Glutamatergic neuron (in vitro differentiated cells): ENCODE measurements at places on chromosomes 2 and 18. TPM values are rescaled to one million over a fixed set of nuclear protein-coding genes. Genes with fewer than 3 reads are reported as not detected.

- peaks cover 1% of the 10 kb centered on the region for H3K27me3 ChIP-seq
- no peak for DNase-seq
- no peak overlapping the region for H3K27ac ChIP-seq
- no peaks in the 10 kb centered on the region for H3K4me1 ChIP-seq
Measured at GRCh38 chr2:214730800-214731407, 78.6 kb downstream of the BARD1 start.

DNA sequence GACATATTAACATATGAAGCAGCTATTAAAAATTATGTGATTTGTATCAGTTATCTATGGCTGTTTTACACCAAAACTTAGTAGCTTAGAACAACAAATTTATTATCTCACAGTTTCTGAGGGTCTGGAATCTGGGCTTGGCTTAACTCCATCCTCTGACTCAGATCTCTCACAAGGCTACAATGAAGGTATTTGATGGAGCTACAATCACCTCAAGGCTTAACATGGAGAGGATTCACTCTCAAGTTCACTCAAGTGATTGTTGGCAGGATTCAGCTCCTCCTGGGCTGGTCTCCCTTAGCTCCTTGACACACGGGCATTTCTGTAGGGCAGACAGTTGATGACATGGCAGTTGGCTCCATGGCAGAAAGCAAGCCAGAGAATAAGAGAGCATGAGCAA, 133.0 kb upstream of the SLC14A2 start:
- no peak overlapping the region for H3K27ac ChIP-seq
- H3K4me1 ChIP-seq = no peaks in the 10 kb centered on the region
- no peaks in the 10 kb centered on the region for H3K27me3 ChIP-seq

- no peaks in the 10 kb centered on the region for H3K36me3 ChIP-seq
- H3K27me3 ChIP-seq = peaks cover 8% of the 10 kb centered on the region
- DNase-seq = no peak
- peaks cover 6% of the 10 kb centered on the region for H3K4me1 ChIP-seq
- no peak overlapping the region for H3K4me3 ChIP-seq
- H3K27ac ChIP-seq = no peak overlapping the region
Measured at GRCh38 chr18:37282386-37283037, 283.1 kb downstream of the CELF4 start.

DNA sequence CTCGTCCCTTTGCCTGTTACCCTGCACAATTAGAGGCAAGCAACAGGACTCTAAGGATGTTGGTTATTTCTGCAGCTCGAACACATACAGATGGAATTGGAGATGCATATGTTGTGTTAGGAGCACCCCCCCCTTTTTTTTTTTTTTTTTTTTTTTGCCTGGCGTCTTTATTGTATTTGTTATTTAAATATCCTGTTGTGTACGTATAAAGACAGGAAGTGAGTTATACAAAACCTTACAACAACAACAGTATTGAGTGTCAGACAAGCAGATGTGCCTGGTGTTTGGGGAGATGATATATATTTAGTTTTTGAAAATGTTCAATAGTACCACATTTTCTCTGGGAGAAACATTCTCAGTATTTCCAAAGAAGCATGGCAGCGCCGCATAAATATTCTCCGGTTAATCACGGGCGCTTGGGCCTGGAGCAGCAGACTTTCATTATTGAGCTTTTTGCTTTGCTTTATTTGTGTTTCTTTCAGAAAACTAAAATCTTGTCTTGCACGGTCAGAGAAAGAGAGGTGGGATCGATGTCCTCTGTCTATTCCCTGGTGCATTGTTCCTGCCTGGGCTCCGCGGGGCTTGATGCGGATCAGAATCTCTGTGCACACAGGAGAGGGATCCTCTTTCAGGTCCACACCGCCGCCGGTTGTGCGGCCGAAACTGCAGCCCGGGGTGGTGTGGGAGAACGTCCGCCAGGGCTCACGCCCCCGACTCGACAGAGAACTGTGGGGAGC, 23.2 kb upstream of the ZNF516 start:
- H3K4me3 ChIP-seq = peak overlapping the region; percentile 92
- H3K4me1 ChIP-seq = peaks cover 28% of the 10 kb centered on the region
- H3K27me3 ChIP-seq = peaks cover 5% of the 10 kb centered on the region
- H3K27ac ChIP-seq = peak overlapping the region; percentile 98

GRCh38 chr2:101873543-101873942, 118.2 kb upstream of the IL1R2 start:
- peaks cover 11% of the 10 kb centered on the region for H3K27me3 ChIP-seq
- no peak overlapping the region for H3K4me3 ChIP-seq
- no peak for DNase-seq
- no peak overlapping the region for H3K27ac ChIP-seq
- peaks cover 5% of the 10 kb centered on the region for H3K36me3 ChIP-seq

DNA sequence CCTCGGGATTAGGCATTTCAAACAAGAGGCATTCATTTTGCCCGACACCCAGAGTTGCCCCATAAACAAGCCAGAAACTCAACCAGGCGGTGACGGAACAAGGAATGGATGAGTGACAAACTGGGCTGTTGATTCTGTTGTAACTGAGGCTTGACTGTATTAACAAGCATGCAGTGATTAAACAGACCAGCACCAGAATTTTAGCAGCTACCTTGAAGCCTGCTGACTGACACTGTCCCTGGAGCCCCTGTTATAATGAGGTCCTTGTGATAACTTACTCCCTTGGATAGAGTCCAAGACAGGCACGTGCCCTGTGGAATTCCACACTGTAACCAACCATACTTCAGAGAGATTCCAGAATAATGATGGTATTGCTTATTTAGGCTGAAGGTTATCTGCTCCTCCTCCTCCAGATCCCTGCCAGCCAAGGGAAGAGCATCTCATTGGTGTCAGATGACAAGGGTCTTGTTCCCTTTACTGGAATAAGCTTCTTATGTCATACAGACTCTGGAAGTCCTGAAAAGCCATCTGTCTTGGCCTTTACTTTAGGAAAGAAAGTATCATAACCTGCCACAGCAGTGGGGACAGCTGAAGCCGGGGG, 97.1 kb upstream of the RMDN2 start:
- no peak overlapping the region for H3K4me3 ChIP-seq
- H3K36me3 ChIP-seq = no peaks in the 10 kb centered on the region
- H3K27ac ChIP-seq = no peak overlapping the region
- no peak for DNase-seq

DNA sequence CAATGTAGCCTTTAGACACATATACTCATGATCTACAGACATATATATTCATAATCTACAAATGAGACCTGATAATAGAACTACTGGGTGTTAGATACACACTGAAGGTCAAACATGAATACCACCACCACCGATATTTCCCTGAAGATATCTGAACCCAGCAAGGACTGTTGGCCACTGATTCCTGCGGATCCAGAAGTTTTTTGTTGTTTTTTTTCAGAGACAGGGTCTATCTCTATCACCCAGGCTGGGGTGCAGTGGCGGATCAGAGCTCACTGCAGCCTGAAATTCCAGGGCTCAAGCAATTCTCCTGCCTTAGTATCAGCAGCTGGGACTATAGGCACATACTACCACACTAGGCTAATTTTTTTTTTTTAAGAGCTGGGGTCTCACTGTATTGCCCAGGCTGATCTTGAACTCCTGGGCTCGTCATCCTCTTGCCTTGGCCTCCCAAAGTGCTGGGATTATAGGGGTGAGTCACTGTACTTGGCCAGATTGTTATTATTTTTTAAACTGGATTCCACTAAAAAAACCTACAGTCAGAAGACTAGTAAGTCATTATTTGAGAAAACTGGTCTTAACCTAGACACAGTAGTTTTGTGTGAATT, 1.8 kb downstream of the METTL5 start:
- H3K27ac ChIP-seq = no peak overlapping the region
- no peaks in the 10 kb centered on the region for H3K36me3 ChIP-seq
- H3K4me1 ChIP-seq = peaks cover 9% of the 10 kb centered on the region
- peak overlapping the region; percentile 76 for H3K4me3 ChIP-seq
- no peak for DNase-seq

GRCh38 chr2:3114406-3115185, 263.0 kb downstream of the EIPR1 start:
- no peak for DNase-seq
- peaks cover 21% of the 10 kb centered on the region for H3K4me1 ChIP-seq
- no peak overlapping the region for H3K27ac ChIP-seq

DNA sequence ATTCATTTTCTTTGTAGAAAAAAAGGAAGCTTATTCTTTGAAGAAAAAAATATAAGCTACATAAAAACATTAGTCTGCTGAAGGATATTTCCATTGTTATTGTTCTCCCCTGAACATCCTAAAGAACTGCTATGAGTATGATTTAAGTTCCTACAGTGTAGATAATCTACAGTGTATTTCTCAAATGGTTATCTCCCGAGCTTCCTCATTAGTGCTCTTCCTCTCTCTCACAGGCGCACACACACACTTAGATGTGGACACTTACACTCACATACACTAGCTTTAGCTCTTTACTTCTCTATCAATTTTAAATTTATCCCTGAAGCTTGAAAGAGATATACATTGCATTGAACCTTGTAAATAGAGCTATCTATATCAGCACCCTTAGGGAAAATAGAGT, 681.0 kb downstream of the KCNJ3 start:
- no peaks in the 10 kb centered on the region for H3K27me3 ChIP-seq
- H3K36me3 ChIP-seq = no peaks in the 10 kb centered on the region
- H3K27ac ChIP-seq = no peak overlapping the region
- H3K4me3 ChIP-seq = no peak overlapping the region
- DNase-seq = no peak
- H3K4me1 ChIP-seq = peaks cover 13% of the 10 kb centered on the region

- no peak for DNase-seq
- peaks cover 5% of the 10 kb centered on the region for H3K4me1 ChIP-seq
- peaks cover under 1% of the 10 kb centered on the region for H3K36me3 ChIP-seq
- H3K4me3 ChIP-seq = no peak overlapping the region
Measured at GRCh38 chr2:56613254-56613653, 429.5 kb downstream of the CCDC85A start.

GRCh38 chr2:128591022-128591860, 272.6 kb upstream of the HS6ST1 start:
- no peaks in the 10 kb centered on the region for H3K36me3 ChIP-seq
- peaks cover 7% of the 10 kb centered on the region for H3K27me3 ChIP-seq
- H3K27ac ChIP-seq = no peak overlapping the region

DNA sequence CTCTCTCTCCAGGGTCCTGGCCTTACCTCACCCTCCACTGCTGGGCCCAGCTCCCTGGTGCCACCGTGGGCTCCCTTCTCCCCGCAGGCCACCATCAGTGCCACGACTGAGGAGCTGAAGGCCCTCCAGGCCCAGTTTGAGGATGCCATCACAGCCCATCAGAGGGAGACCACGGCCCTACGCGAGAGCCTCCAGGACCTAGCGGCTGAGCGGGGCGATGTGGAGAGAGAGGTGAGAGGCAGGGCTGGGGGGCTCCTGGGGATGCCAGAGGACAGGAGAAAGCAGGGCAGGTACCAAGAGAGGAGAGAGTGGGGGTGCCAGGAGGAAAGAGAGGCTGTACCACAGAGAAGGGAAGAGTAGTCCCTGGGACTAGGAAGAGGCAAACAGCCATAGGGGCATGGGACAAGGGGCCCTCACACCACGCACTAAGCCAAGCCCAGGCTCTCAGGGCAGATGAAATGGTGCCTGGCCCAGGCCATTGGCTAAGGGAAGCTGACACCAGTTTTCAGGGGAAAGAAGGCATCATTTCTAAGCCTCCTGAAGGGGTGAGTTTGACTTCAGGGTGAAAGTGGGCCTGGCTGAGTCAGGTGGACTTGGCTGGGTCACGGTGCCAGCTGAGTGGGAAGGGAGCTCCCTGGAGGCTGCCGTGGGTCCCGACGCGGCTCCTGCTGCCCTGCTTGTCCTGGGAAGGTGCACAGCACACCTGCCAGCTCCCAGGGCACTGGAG, 39.0 kb upstream of the SNED1 start:
- H3K4me1 ChIP-seq = peaks cover 2% of the 10 kb centered on the region
- H3K27ac ChIP-seq = no peak overlapping the region
- H3K27me3 ChIP-seq = peaks cover 1% of the 10 kb centered on the region
- H3K36me3 ChIP-seq = no peaks in the 10 kb centered on the region

DNA sequence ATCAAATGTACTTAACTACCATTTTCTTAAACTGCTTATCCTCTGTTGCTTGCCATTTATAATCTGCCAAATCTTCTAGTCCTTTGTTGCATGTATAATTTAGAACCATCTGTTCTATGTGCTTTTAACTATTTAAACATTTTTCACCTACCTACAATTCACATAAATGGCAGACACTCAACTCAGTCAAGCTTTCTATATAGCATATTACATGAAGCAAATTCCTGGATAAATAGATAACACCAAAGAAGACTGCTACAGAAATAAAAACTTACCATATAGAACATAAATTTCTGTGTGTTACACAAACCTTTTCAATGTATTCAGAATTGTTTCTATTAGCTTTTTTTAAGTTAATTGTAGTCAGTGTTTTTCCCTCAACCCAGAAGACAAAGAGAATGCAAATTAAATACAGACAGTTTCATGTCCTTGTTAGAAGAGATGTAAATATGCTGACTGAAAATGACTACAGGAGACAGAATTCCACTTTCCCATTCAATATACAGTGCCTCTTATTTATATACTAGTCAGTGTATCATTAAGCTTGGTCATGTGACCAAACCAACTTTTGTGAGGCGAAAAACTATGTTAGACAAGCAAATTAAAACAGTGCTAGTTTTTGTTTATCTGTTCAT, 2.6 kb downstream of the BAZ2B start:
- H3K4me1 ChIP-seq = peaks cover 25% of the 10 kb centered on the region
- H3K27me3 ChIP-seq = peaks cover 21% of the 10 kb centered on the region
- H3K27ac ChIP-seq = peak overlapping the region; percentile 99
- H3K4me3 ChIP-seq = peak overlapping the region; percentile 98
- peaks cover 10% of the 10 kb centered on the region for H3K36me3 ChIP-seq

GRCh38 chr2:165682546-165682945, 111.5 kb downstream of the GALNT3 start:
- H3K27ac ChIP-seq = no peak overlapping the region
- H3K4me1 ChIP-seq = peaks cover 17% of the 10 kb centered on the region
- H3K36me3 ChIP-seq = peaks cover 5% of the 10 kb centered on the region
- H3K4me3 ChIP-seq = no peak overlapping the region

- no peak overlapping the region for H3K27ac ChIP-seq
- no peak overlapping the region for H3K4me3 ChIP-seq
- peaks cover 18% of the 10 kb centered on the region for H3K4me1 ChIP-seq
- peaks cover 1% of the 10 kb centered on the region for H3K27me3 ChIP-seq
- peaks cover 8% of the 10 kb centered on the region for H3K36me3 ChIP-seq
Measured at GRCh38 chr2:121815216-121815615, 59.8 kb downstream of the TSN start.

GRCh38 chr2:217588266-217588665, 414.5 kb downstream of the TNS1 start:
- no peak overlapping the region for H3K4me3 ChIP-seq
- DNase-seq = no peak
- no peak overlapping the region for H3K27ac ChIP-seq

GRCh38 chr2:41892476-41892875, 155.3 kb upstream of the PKDCC start:
- no peak overlapping the region for H3K27ac ChIP-seq
- DNase-seq = no peak
- H3K4me1 ChIP-seq = peaks cover 5% of the 10 kb centered on the region
- peaks cover 12% of the 10 kb centered on the region for H3K36me3 ChIP-seq
- no peak overlapping the region for H3K4me3 ChIP-seq
- H3K27me3 ChIP-seq = peaks cover 3% of the 10 kb centered on the region

ABCG5 gene
- not detected for total RNA-seq

IL36B gene
- not detected for total RNA-seq

MC5R gene
- total RNA-seq = not detected

CRYBA2 gene
- 0.49 TPM for total RNA-seq

RAB11FIP5 gene
- 13.5 TPM for total RNA-seq

PLA2R1 gene
- 0.34 TPM for total RNA-seq
